ENCODE measurements at places on chromosomes 13 and 19. TPM values are rescaled to one million over a fixed set of nuclear protein-coding genes. Genes with fewer than 3 reads are reported as not detected.

KRTDAP gene
- total RNA-seq = not detected

STOML3 gene
- total RNA-seq = not detected

ZNF613 gene
- 1.7 TPM for total RNA-seq

TBC1D17 gene
- 26.6 TPM for total RNA-seq

CEACAM7 gene
- total RNA-seq = not detected

INSL3 gene
- not detected for total RNA-seq
